ENCODE measurements at places on chromosomes 1 and 21.
A peak's percentile ranks its signal among the peaks of the same experiment; 100 is the strongest.

DNA sequence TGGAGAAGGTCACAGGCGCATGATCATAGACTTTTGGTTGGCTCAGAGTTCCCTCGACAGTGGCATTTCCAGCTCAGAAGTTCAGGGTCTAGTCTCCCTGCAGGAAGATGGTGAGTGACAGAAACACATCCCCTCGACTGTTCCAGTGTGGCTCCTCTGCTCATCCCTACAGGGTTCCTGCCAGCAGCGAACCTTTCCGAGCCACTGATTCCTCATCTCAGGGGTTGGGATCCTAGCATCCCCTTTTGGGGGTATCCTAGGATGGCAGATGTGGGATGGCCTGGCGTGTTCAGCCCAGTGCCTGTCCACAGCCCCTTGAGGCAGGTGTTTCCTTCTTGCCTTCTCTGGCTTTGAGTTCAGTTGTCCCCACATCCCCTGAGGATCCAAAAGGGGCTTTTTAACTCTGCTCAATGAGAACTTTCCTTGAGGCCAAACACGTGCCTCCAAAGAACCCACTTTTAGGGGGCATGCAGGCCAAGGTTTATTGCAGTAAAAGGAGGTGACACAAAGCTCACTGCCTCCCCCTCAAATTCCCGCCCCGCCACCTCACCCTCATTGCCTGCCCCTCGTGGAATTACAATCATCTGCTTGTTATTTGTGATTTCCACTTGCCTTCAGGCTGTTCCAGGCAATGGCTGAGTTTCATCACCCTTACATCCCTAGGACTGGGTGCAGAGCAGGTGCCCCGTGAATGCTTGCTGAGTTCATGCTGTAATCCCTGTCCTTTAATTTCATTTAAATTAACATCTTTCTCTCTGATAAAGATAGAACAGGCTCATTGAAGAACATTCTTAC lies 440.7 kb downstream of the CAMTA1 start:
- H3K27ac ChIP-seq, result no peak overlapping the region
- no peaks in the 10 kb centered on the region for H3K36me3 ChIP-seq
- H3K4me3 ChIP-seq, result no peak overlapping the region

DNA sequence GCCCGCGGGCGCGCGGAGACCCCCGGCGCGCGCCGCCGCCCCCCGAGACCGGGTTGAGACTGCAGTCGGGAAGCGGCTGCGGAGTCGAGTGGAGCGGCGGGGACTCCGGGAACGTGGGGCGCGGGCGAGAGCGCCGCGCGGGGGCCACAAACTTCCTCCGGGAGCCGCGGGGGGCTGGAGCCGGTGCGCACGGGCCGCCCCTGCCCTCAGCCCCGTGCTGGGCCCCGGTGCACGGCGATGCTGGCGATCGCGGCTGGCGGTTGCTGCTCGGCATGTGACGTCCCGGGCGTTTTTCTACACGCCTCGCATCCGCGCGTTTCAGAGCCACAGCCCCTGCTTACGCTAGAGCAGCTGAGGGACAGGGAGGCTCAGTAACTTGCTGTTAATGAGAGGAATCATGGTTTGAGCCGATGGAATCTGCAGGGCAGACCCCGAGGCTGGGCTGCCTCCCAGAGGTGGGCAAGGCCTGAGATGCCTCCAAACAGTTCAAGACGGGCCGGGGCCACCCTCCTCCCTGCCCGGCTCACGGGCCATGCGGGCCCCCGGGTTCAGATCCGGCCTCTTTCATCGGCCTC lies 520 bp downstream of the TMEM201 start:
- no peak overlapping the region for H3K27ac ChIP-seq
- peaks cover 25% of the 10 kb centered on the region for H3K4me1 ChIP-seq
- no peak for DNase-seq
- peak overlapping the region; percentile 71 for H3K4me3 ChIP-seq

DNA sequence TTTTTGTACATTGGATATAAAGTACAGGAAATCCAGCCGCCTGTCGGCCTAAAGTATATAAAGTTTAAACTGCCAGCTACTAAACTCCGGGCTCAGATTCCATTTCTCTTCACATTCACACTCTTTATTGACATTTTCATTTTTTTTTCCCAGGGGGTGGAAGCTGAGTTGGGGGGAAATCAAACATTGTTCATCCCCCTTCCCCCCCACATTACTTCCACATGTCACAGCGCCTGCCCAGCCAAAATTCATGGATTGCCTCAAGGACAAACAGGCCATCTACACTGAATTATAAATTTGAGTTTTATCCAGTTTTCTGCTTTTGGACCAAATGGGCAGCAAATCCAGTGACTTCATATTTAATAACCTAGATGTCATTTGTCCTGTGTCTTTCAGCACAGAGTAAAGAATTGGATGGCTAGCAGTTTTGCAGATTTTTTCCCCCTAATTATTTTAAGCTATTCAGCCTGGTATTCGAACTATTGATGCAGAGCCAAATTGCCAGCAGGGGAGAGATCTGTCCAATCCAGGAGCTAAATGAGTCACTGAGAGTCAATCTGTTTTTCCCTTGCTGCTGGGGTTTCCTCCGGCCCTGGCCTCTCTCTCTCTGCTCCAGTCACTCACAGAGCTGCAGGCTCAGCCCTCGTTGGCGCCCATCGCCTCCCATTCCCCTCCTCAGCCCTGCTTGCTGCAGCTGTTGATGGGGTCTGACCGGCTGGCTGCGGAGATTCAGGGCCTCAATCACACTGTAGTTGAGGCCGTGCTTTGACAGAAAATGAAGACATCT lies 98.0 kb downstream of the LMO4 start:
- H3K27me3 ChIP-seq, result peaks cover 2% of the 10 kb centered on the region
- H3K27ac ChIP-seq, result peak overlapping the region; percentile 32
- peaks cover 2% of the 10 kb centered on the region for H3K36me3 ChIP-seq
- H3K4me1 ChIP-seq, result peaks cover 20% of the 10 kb centered on the region

DNA sequence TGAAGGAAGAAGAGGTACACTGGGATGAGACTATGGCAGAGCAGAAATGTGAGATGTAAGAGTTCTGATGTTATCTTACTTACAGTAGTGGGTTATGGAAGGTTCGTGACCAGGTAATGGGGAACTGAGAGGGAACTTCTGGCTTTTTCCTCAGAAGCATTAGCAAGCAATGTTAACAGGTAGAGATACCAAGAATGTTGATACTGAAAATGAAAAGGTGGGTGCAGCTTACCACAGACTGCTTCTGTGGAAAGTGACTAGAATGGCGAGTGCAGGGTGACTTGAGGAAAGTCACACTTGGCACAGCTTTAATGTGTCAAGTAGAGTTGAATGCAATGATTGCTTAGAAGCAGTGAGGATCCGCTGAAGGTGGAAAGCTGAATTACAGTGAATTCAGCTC lies 70.8 kb downstream of the PLA2G4A start:
- H3K4me3 ChIP-seq, result no peak overlapping the region
- no peak for DNase-seq
- no peaks in the 10 kb centered on the region for H3K36me3 ChIP-seq
- H3K27me3 ChIP-seq, result peaks cover 5% of the 10 kb centered on the region

- no peak overlapping the region for H3K4me3 ChIP-seq
- H3K27ac ChIP-seq, result no peak overlapping the region
- peaks cover 4% of the 10 kb centered on the region for H3K36me3 ChIP-seq
- no peak for DNase-seq
- no peaks in the 10 kb centered on the region for H3K4me1 ChIP-seq
- no peaks in the 10 kb centered on the region for H3K27me3 ChIP-seq
These were observed 397.2 kb downstream of the KCNH1 start for GRCh38 chr1:210736713-210737112.

- no peak for DNase-seq
- peak overlapping the region; percentile 97 for H3K27ac ChIP-seq
- peak overlapping the region; percentile 99 for H3K4me3 ChIP-seq
- H3K36me3 ChIP-seq, result peaks cover 7% of the 10 kb centered on the region
These were observed 1.2 kb downstream of the LAMC1 start for GRCh38 chr1:183024317-183025009.

DNA sequence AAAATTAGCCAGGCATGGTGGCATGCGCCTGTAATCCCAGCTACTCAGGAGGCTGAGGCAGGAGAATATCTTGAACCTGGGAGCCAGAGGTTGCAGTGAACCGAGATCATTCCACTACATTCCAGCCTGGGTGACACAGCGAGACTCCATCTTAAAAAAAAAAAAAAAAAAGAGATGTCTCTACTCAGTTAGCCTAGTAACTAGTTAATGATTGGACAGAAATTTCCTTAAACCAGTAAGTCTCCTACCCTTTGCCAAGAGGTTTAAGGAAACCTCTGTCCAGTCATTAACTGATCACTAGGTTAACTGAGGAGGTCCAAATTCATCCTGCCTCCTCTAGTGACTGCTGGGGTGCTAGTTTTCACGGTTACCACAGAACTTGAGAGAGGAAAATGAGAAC lies 143.9 kb upstream of the UBE2U start:
- no peaks in the 10 kb centered on the region for H3K27me3 ChIP-seq
- H3K4me3 ChIP-seq, result no peak overlapping the region
- peaks cover 56% of the 10 kb centered on the region for H3K4me1 ChIP-seq
- H3K27ac ChIP-seq, result no peak overlapping the region
- DNase-seq, result no peak

DNA sequence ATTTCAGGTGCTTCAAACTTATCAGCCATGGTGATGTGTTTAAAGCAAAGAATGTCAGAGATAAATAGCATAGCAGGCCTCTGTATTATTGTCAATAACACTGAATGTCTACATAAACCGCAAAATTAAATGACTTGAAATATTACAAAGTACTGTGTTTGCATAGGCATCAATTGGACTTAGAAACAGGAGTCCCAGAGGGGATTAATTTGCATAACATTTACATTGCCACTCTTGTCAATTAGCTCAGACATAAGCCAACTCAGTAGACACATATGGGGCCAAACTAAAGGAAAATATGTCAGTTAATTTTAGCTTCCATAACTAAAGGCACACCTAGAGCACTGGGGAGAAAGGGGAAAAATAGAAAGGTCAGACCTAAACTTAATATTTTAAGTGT lies 814.5 kb upstream of the NEGR1 start:
- H3K36me3 ChIP-seq, result no peaks in the 10 kb centered on the region
- H3K27ac ChIP-seq, result no peak overlapping the region
- no peak for DNase-seq
- H3K27me3 ChIP-seq, result peaks cover 5% of the 10 kb centered on the region
- no peaks in the 10 kb centered on the region for H3K4me1 ChIP-seq

GRCh38 chr1:71774705-71775104 lies 507.6 kb downstream of the NEGR1 start:
- DNase-seq, result no peak
- H3K4me3 ChIP-seq, result no peak overlapping the region
- H3K4me1 ChIP-seq, result peaks cover 6% of the 10 kb centered on the region
- H3K27ac ChIP-seq, result no peak overlapping the region
- H3K27me3 ChIP-seq, result no peaks in the 10 kb centered on the region

GRCh38 chr1:183877053-183877720 lies 72.3 kb downstream of the RGL1 start:
- no peak for DNase-seq
- H3K4me1 ChIP-seq, result peaks cover 56% of the 10 kb centered on the region
- H3K4me3 ChIP-seq, result peak overlapping the region; percentile 31
- H3K36me3 ChIP-seq, result peaks cover 11% of the 10 kb centered on the region

DNA sequence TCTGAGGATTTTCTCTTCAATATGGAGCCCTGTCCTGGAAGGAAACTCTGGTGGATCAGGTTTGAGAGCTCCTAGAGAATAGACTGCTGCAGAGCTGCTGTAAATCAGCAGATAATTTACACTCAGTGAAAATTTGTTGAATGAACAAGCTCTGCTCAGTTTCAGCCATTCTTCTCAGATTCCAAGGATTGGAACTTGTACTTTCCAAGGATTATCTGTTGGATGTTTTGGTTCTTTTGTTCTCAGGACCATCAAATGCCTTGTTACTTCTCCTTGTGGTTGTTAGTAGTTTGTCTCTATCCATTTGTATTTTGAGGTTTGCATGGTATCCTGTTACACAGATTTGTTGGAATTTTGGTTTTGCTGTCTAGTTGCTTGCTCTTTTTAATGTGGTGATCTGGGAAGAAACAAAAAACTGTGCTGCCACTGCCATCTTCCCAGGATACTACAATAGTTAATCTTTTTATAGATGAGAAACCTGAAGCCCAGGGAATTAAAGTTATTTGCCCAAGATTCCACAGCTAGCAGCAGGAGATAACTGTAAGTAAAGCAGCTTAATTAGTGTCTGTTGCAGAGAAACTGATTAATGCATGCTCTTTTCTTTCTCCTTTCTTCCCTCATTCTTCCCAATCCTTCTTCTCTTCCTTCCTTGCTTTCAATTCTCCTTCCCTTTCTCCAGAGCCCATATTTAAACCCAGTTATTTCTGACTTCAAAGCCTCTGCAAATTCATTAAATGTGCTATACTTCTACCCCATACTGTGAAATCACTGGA lies 21.7 kb upstream of the KIFAP3 start:
- no peak for DNase-seq
- H3K27ac ChIP-seq, result no peak overlapping the region
- H3K4me1 ChIP-seq, result peaks cover 5% of the 10 kb centered on the region
- H3K27me3 ChIP-seq, result no peaks in the 10 kb centered on the region
- H3K36me3 ChIP-seq, result no peaks in the 10 kb centered on the region

- no peak for DNase-seq
- no peaks in the 10 kb centered on the region for H3K27me3 ChIP-seq
- no peak overlapping the region for H3K4me3 ChIP-seq
- peaks cover 38% of the 10 kb centered on the region for H3K4me1 ChIP-seq
- H3K36me3 ChIP-seq, result no peaks in the 10 kb centered on the region
- H3K27ac ChIP-seq, result no peak overlapping the region
These were observed 85.6 kb downstream of the CD58 start for GRCh38 chr1:116485071-116485735.

DNA sequence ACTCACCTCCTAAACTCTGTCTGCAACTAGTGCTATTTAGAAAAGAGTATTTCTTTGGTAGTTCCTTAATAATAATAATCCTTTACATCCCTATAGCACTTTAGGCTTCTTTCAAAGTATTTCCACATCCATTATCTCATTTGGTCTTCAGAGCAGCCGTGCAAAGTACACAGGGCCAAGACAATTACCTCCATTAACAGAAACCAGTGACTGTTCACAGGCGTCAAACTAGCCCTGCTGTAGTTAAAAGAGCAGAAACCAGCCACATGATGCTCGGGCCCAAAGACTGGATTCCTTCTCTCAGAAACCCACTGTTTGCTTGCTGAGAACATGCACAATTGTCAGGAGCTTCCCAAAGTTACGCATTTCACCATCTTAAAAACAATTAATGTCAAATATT lies 396.0 kb upstream of the DAB1 start:
- H3K27me3 ChIP-seq, result peaks cover 13% of the 10 kb centered on the region
- no peaks in the 10 kb centered on the region for H3K36me3 ChIP-seq
- H3K4me1 ChIP-seq, result no peaks in the 10 kb centered on the region
- H3K27ac ChIP-seq, result no peak overlapping the region

GRCh38 chr1:201593200-201593921 lies 54.4 kb downstream of the NAV1 start:
- peak overlapping the region; percentile 20 for H3K4me3 ChIP-seq
- peaks cover 40% of the 10 kb centered on the region for H3K4me1 ChIP-seq
- peak overlapping the region; percentile 95 for H3K27ac ChIP-seq
- no peaks in the 10 kb centered on the region for H3K27me3 ChIP-seq
- H3K36me3 ChIP-seq, result peaks cover 20% of the 10 kb centered on the region

DNA sequence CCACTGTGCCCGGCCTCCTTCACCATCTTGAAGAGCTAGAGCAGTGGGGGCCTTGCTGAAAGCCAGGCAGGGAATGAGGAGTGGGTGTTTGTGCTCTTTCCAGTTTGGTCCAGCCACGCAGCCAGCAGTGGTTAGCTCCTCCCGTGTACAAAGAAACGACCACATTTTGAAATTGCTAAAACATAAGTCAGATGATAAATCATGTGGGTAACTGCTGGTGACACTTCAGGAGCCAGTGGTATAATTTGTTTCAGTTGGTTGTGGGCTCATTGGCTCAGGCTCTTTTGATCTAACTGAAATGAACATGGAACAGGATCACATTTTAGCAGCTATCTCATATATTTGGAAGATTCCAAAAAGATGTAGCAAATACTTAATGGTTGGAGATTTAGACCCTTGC lies 87.6 kb downstream of the MTR start:
- peaks cover 28% of the 10 kb centered on the region for H3K36me3 ChIP-seq
- no peak overlapping the region for H3K4me3 ChIP-seq
- no peaks in the 10 kb centered on the region for H3K27me3 ChIP-seq
- no peaks in the 10 kb centered on the region for H3K4me1 ChIP-seq
- no peak for DNase-seq
- no peak overlapping the region for H3K27ac ChIP-seq
